Kidney epithelial cell (primary cell): ENCODE measurements at places on chromosomes 6 and 20. TPM values are rescaled to one million over a fixed set of nuclear protein-coding genes. Genes with fewer than 3 reads are reported as not detected.

DNA sequence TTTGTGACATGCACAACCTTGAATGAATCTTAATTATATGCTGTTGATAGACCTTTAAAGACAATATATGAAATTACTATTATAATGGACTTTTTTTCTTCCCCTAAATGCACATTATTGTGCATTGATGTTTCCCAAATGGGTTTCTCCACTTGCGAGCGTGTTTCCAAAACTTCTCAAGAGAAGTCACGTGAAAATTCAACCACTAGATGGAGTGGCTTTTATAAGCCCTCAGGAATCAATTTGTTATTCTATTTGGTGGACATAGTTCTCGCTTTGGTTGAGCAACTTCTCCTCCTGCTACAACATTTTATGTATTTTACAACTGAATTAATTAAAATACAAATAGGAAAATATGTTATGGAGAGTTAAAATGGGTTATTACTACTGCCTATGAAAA, 9.0 kb downstream of the CNR1 start:
- DNase-seq: no peak

- no peak for DNase-seq
Observed at GRCh38 chr6:134535831-134536230, 217.9 kb upstream of the SGK1 start.

- DNase-seq: no peak
Observed at GRCh38 chr6:165448210-165448609, 138.8 kb upstream of the C6orf118 start.

DNA sequence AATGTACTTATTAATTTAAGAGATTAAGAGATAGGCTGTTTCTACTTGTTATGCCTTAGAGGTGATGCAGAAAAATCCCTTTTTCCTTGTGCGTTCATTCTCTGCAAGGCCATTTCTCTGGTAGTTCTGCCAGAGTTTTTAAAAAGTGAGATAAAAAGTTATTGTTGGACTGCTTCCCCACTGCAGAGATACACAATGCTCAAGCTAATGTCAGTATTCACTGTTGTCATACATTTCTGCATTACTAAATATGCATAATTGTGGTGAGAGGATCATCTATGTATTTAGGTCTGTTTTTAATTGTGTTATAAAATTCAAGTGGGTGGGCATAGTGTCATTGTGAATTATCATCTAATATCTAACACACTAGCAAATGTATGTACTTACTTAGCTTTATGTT, 600.4 kb downstream of the HTR1B start:
- DNase-seq: no peak

Gene FKBP5
- total RNA-seq: 9.7 and 10.4 TPM in 2 replicates

Gene BMP5
- total RNA-seq: under 0.01 TPM in 1 of 2 replicates, not detected in the other

Gene ZSCAN23
- 1.6 and 3.1 TPM in 2 replicates for total RNA-seq
